ENCODE measurements at places on chromosomes 2 and 18.

- DNase-seq, result no peak
These were observed 471.6 kb downstream of the MBD2 start for GRCh38 chr18:53752781-53753367.

GRCh38 chr18:51153659-51154371, 43.7 kb downstream of the MEX3C start:
- DNase-seq, result no peak

DNA sequence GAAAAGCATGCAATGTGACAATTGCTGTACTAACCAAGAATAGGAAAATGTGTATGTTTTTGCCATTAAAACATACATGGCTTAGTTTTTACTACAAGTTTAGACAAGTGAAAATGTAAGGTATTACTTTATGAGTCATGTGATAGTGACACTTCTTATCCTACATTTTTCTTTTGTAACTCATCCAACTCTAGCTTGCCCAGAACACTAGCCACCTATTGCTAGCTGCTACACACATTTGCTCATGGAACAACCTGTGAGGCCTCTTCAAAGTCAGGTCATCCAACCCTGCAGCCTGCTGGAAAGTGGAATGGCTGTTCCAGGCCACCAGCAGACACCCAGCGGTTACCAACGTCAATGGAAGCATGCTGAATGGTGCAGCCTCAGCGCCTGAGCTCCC, 1043.9 kb downstream of the TMEM182 start:
- peak; percentile 34 for DNase-seq

GRCh38 chr2:1664698-1665097, 79.6 kb downstream of the PXDN start:
- DNase-seq, result no peak

DNA sequence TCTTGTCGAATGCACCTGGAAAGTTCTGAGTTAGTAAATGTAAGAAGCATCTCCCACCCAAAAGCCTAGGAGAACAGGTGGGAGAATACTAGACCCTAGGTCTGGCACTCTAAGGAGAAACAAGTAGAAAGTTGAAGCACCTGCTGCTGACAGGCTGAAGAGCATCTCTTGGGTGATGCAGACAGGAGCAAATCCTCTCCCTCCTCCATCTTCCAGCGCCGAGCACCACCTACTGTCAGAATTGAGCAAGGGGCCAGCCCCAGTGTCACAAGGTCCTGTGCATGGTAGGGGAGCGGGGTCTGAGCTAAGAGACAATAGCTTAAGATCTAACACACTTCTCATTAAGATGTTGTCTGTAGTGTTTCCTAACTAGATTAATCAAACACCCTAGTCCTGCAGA, 52.9 kb downstream of the HK2 start:
- DNase-seq, result no peak

- no peak for DNase-seq
These were observed 297.5 kb upstream of the RGPD4 start for GRCh38 chr2:107529146-107529545.

DNA sequence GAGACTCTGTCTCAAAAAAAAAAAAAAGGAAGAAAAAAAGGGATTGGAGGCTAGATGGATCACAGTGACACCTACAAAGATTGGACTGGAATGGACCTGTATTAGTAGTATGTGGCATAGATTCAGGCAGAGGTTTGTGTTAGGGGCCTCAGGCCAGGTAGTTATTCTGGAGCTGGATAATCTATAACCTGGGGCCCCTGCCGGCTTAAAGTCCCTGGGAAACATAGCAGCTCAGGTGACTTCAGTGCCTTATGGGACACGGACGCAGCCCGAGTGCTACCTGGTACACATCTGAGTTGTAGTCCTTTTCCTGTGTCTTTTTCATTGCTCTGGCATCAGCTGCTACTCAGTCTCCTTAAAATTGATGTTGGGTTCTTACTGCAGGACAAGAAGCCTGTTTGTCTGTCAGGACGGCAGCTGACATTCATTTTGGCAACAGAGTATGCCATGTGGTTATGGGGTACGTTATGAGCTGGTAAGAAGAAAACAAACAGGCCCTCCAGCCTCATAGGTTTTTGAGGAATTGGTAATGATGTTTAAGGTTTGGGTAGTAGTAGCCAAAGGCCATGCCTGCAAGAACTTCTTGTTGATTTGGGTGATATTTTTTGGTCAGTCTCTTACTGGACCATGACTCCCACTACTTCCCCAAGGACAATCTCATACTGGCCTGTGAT, 27.8 kb downstream of the AGFG1 start:
- DNase-seq, result no peak

GRCh38 chr18:36735130-36735529, 93.7 kb downstream of the TPGS2 start:
- no peak for DNase-seq

DNA sequence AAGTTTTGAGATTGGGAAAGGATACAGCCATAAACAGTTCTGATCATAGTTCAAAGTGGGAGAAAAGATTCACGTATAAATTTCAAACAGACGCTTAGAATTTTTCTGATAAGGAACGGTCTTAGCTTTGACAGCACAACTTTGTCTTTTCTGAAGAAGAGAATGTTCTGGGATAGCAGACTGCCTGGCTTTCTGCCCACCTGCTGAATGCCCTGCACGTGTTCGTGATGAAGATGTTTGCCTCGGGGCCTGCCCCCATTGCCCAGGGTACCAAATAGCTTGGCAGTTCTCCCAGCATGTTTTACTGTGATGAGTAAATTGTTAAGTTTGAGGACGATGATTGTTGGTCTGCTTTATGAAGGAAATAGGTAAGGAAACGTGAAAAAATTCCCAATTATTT, 4.6 kb downstream of the MRPL33 start:
- peak; percentile 38 for DNase-seq

- DNase-seq, result peak; percentile 37
These were observed 584 bp downstream of the BOLA3 start for GRCh38 chr2:74146929-74147726.

DNA sequence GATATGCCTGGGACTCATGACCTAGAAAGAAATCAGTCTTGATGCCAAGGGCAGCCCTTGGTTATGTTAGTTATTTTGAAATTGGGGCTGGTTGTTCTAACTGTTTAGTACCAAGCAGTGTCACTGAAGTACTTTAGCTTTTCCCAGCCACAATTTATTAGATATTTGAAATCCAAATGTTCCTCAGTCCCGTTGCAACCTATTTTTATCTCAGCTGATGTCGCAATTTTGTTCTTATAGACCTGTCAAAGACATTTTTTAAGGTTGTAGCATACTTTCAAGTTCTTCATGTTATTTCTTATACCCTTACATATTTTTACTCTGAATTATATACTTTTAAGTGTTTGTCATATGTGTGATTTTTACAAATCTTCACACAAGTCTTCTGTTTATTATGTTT, 100.1 kb downstream of the LRP1B start:
- DNase-seq, result no peak

DNA sequence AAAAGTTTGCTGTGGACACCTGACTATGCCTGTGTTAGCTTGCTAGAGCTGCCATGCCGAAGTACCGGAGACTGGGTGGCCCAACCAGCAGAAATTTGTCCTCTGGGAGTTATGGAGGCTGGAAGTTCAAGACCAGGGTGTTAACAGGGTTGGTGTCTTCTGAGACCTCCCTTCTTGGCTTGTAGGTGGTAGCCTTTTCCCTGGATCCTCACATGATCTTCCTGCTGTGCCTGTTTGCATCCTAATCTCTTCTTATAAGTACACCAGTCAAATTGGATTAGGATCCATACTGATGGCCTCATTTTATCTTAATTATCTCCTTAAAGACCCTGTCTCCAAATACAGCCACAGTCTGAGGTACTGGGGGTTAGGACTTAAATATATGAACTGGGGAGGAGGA, 845 bp downstream of the TMEM177 start:
- no peak for DNase-seq

DNA sequence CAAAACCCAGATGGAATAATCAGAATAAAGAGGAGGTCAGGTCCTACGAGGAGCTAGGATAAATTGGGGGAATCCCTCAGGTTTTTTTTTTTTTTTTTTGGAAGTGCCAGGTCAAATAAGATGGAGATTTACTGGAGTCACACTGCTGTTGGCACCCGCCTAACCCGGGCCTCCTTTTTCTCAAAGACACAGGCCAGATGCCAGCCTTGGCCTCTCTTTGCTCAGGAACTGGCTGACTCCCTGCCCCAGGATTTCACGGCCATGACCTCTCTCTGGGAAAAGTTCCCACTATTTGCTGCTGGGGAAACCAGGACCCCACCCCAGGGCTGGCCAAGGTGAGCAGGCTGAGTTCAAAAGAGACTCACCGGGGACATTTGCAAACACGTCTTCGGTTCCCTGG, 2.5 kb downstream of the CD8A start:
- DNase-seq, result no peak

- no peak for DNase-seq
These were observed 70.8 kb upstream of the CTAGE1 start for GRCh38 chr18:22488554-22488953.

DNA sequence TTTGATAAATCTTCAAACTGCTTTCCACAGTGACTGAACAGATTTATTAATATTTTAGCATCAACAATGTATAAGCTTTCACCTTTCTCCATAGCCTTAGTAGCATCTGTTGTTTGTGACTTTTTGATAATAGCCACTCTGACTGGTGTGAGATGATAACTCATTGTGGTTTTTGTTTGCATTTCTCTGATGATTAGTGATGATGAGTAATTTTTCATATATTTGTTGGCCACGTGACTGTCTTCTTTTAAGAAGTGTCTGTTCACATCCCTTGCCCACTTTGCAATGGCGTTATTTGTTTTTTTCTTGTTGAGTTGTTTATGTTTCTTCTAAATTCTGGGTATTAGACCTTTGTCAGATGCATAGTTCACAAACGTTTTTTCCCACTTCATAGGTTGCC, 952.9 kb downstream of the TRIB2 start:
- DNase-seq, result peak; percentile 65

DNA sequence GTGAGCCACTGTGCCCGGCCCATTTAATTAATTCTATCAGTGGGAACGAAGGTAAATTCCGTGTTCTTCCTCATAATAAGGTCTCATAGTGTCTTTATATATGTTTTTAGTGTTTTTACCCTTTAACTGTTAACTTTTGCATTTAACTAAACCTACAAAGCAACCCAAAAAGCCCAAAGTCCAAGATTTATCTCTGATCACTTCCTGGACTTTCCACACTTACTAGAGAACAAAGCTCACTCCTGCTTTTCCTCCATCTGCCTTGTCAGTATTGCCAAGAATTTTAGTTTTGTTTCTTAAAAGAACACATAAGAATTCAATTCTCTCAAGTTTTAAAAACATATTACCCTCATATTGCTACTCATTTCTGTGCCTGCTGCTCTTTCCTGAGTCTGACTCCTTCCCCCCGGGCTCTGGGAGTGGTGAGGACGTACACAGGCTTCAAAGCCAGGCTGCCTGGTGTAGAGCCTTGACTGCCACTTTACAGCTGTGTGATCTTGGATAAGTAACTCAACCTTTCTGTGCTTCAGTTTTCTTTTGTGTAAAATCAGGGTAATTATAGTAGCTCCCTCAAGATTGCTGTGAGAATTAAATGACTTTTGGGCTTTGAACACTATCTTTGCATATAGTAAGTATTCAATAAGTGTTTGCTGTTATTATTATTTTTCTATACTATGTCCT, 24.9 kb upstream of the GPR155 start:
- DNase-seq, result no peak

- no peak for DNase-seq
These were observed 197 bp downstream of the GDF7 start for GRCh38 chr2:20667151-20667530.

GRCh38 chr2:45872211-45872610, 220.7 kb downstream of the PRKCE start:
- DNase-seq, result no peak

- DNase-seq, result no peak
These were observed 2.8 kb downstream of the ZFP36L2 start for GRCh38 chr2:43223521-43224001.

GRCh38 chr2:206981739-206982340, 42.5 kb downstream of the CPO start:
- DNase-seq, result peak; percentile 80

DNA sequence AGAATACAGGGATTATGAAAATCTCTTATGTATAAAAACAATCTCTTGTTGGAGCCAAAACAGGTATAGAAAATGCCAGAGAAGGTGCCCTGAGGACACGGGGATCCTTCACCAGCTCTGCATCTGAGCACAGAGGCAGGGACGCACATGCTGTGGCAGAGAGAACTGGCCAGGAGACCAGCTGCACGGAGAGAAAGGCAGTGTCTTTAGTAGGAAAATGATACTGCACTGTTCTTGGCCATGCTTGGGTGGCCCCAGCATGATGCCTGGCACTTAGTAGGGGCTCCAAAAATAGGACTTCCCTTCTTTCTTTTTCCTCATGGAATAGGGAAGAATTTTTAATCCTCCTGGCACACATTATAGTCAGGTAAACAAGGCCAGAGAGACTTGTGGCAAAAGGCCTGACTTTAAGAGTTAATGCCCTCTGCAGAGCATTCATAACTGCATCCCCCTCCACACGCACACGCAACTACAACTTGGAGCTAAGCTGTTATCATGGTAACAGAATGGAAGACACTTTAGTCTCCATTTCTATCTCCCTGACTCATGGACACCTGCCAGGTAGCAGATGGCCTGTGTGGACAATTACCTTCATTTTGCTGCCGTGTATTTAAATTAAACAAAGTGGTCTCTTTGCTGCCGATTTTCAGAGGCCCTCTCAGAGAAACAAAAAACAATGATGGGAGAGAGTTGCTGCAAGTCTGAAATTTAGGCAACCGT, 59.7 kb upstream of the DNMT3A start:
- DNase-seq, result no peak

GRCh38 chr2:170847716-170848115, 31.0 kb downstream of the GAD1 start:
- no peak for DNase-seq

DNA sequence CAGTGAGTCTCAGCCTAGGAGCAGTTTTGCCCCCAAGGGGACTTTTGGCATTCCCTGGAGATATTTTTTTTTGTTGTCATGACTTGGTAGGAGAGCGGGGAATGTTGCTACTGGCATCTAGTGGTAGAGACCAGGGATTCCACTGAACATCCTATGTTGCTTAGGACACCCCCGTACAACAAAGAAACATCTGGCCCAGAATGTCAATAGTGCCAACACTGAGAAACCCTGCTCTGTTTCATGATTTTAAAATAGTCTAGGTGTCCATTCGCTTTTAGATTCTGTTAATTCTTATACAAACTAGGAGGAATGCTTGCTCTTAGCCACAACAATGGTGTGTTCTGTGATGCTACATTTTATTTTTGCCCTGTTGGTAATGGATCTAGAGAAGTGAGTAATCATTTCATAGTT, 225.8 kb upstream of the SIX3 start:
- DNase-seq, result peak; percentile 56

Measured in epithelial cell of esophagus (primary cell).